ENCODE measurements at places on chromosomes 16 and 17.

- no peak for DNase-seq
Measured at GRCh38 chr17:81741594-81742452, 29.7 kb downstream of the SLC25A10 start.

DNA sequence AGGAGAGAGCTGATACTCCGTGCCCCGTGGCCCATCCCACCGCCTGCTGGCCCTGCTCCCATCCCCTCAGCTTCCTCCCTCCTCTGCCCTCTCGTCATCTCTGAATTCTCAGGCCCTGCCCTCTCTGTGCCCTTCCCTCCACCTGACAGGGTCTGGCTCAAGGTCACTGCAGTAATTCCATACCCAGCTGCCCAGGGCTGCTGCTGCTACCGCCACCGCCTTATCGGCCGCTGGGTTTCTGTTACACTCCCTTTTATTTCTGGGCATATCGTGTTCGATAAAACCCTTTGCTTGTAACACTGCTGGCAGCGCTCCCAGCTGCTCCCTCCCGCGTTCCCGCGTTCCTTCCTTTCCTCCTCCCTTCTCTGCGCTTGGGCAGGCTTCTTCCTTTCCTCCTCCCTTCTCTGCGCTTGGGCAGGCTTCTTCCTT, 1.2 kb downstream of the EPN3 start:
- no peak for DNase-seq

DNA sequence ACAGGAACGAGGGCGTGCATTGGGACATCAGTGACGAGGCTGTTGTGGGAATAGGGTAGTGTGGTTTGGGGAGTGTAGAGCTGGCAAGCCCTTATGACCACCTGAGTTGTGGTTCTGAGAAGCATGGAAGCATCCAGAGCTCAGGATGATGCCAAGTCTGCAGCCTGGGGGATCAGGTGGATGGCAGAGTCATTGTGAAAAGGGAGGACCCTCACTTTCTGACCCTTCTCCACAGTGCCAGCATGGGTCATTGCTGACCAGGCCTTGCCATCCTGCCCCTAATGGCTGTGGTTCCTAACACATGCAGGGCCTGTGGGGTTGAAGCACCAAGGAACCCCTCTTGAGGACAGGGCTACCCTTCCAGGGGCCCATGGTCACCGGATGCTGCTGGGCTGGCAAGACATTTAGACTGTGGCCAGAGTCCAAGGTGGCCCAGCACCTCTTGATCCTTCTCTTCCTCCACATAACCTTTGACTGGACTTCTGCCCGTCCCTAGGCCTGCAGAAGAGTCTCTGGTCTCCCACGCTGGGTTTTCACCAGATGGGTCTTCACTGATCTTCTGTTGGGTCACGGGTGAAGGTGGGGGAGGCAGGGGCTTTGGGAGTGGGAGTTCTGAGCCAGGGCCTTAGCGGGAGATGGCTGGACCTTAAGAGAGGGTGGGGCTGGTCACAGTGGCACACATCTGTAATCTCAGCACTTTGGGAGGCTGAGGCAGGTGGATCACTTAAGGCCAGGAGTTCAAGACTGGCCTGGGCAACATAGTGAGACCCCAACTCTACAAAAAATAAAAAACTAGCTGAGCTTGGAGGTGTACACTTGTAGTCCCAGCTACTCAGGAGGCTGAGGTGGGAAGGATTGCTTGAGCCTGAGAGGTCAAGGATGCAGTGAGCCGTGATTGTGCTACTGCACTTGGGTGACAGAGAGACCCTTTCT, 2.0 kb upstream of the PLA2G15 start:
- DNase-seq = no peak

DNA sequence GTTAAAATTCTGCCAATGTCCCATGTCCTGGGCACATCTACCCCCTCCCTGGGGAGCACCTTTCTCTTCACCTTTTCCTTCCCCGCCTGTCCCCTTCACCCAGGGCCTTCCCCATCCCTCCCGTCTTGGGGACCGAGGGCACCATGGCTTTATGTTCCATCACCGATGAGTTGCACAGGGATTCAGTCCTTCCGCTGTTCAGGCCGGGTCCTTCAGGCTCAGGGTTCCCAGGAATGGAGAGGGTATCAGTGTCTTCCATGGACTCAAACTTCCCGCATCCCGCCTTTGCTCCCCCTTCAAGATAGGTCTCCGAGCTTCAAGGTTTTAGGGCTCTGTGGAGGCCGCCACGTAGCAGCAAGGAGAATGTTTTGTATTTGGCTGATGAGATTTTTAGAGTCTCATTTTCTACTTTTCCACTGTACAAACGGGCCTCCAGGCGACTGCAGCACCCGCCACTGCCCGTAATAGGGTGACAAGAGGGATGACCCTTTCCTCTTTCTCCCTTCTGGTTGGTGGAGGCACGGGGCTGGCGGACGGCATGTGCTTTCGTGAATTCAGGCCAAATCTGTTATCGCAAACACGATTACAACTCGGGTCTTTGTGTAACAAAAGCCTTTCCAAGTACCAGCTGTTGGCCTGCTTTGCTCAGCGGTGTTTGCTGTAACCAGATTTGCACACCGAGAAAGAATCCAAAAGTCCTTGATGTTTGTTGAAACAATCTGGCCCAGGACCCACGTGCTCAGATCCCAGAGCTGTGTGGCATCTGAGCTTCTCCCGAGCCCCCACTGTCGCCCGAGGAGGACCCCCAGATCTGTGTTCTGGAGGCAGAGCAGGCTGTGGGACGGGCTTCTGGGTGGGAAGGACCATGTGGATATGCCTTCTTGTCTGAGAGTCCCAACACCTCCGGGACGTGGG, 236.3 kb downstream of the SEC14L1 start:
- DNase-seq = no peak

- no peak for DNase-seq
Measured at GRCh38 chr16:68750193-68750695, 13.2 kb downstream of the CDH1 start.

DNA sequence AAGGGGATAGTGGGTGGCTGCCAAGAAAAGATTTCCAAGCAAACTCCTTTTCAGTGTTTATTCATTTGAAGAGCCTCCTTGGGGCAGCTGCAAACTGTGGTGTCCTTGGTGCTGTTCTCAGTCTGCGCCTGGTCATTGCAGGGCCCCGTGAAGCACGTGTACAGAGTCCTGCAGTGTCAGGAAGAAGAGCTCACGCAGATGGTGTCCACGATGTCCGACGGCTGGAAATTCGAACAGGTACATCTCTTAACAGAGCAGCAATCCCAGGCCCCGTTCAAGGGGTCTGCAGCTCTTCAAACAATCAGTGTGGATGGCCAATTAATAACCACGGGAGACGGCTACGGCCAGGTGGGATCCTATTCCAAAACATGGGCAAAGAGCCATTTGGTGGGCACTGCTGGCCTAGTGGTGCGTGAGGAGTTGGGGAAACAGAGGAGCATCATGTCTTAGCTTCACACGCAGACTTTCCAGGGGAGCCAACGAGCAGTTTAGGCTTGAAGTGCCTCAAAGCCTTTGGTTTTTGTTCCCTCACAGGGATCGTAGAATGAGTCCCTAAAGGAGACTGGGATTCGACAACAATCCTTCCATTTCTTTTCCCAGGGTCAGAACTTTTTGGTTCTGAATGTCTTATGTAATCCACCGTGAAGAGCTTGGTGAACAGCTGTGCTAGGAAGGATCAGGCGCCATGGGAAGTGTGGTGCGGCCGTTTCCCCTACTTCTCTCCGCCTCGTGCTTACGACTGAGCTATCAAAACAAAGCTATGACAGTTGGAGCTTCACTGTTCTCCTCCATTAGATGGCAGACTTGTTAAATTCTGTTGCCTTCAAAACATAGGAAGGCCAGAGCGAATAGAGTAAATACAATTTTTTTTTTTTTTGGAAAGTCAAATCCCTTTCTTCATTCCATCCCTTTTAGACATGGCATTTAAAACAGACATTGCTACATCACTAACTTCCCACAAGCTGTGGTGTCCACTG, 12.6 kb downstream of the KCTD2 start:
- DNase-seq = no peak

GRCh38 chr17:58310511-58311428, 17.8 kb downstream of the TSPOAP1 start:
- DNase-seq = peak; percentile 3

DNA sequence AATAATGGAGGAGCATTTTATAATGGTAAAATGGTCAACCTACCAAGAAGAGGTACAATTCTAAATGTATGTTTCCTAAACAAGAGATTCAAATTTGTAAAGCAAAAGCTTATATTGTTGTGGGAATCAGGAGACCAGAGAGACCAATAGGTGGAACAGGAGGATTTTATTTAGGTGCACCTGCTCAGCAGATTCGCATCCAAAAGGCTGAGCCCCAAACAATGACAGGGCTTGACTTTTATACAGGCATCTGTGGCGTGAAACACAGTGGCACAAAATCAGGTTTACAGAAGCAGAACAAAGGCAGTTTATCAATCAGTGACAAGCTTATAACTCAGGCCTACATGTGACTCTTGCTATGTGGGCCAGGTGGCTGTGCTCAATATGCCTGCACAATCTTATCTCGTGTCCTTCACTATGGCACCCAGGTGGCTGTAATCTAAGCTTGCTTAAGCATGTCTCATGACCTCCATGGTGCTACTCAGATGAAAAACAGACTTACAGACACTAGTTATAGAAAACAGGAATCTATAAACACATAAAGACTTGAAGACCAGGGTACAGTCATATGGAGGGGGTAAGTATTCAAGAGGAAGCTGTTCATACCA, 780.2 kb upstream of the CA10 start:
- no peak for DNase-seq

DNA sequence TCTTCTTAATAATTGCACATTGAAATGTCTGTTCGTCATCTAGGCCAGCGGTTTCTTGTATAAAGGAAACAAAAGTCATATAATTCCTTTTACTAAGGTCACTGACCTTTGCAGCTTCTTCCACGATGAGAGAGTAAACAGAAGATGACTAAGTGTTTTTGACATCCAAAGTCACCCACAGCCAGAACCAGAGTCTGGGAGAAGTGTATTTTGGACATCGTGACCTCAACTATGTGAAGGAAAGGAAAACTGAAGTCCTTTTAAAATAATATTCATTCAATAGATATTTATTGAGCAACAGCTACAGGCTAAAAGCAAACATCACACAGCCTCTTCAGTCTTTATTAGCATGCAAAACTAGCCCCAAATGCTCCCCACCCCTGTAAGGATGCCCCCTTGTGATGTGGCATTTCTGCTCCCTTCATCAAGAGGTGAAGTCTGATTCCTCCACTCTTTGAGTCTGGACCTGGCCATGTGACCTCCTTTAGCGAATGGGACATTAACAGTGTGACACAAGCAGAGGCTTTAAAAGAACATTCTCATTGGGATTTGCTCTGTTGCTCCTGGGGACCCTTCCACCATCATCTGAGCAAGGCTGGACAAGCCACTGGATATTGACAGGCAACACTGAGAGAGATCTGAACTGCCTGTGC, 8.1 kb upstream of the PMP22 start:
- DNase-seq = no peak

DNA sequence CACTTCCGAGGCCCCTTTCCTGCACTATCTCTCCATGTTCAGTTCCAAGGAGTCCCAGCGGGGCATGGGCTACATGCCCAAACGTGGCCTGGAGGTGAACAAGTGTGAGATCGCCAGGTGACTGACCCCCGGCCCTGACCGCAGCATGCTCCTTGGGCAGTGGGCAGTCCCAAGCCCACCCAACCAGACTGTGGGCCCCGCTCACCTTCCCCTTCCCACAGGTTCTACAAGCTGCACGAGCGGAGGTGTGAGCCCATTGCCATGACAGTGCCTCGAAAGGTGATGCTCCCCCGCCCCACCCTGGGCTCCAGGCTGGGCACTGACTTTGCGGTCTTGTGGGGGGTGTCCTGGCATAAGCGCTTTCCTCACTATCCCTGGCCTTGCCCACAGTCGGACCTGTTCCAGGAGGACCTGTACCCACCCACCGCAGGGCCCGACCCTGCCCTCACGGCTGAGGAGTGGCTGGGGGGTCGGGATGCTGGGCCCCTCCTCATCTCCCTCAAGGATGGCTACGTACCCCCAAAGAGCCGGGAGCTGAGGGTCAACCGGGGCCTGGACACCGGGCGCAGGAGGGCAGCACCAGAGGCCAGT, 4.7 kb downstream of the CORO1A start:
- DNase-seq = peak; percentile 2

GRCh38 chr16:82748026-82748425, 121.3 kb downstream of the CDH13 start:
- DNase-seq = no peak

GRCh38 chr16:1791943-1792812, 1.3 kb downstream of the IGFALS start:
- peak; percentile 7 for DNase-seq

- DNase-seq = no peak
Measured at GRCh38 chr16:9257843-9258242, 166.4 kb downstream of the HAPSTR1 start.

- peak; percentile 25 for DNase-seq
Measured at GRCh38 chr17:50627782-50628601, 6.7 kb upstream of the ABCC3 start.

- DNase-seq = no peak
Measured at GRCh38 chr16:1398826-1399581, 15.5 kb downstream of the UNKL start.

DNA sequence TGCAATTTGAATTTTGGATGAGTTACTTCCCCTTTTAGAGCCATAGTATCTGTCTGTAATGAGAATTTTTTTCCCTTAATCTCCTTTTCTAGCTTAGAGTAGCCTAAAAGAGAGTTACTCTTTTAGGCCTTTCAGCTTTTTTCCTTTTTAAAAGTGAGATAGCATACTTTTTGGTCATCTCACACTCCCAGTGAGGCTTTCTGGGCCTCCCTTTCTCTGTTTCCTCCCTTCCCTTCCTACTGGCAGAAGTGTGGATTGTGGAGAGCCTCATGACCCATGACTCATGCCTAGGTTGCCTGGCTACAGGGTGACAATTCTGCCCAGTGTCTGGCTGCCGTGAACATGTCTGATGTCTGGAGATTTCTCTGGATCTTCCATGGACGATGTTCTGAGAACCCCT, 15.2 kb downstream of the KRT23 start:
- no peak for DNase-seq

- DNase-seq = peak; percentile 54
Measured at GRCh38 chr17:81371910-81372760, 23.1 kb upstream of the BAHCC1 start.

DNA sequence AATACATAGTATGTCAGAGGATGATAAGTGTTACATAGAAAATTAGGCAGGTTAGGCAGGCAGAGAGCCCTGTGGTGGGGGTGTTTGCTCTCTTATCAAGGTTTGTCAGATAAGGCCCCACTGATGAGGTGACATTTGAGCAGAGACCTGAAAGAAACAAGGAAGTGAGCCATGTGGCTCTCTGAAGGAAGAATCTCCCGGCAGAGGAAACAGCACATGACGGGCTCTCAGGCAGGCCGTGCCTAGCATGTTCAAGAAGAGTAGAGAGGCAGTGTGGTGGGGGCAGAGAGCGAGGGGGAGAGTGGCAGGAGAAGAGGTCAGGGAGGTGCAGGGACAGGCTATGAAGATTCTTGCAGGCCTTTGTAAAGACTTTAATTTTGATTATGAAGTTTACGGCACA, 82.0 kb upstream of the ASIC2 start:
- no peak for DNase-seq

GRCh38 chr17:17613708-17614114, 22.2 kb upstream of the PEMT start:
- DNase-seq = peak; percentile 59

DNA sequence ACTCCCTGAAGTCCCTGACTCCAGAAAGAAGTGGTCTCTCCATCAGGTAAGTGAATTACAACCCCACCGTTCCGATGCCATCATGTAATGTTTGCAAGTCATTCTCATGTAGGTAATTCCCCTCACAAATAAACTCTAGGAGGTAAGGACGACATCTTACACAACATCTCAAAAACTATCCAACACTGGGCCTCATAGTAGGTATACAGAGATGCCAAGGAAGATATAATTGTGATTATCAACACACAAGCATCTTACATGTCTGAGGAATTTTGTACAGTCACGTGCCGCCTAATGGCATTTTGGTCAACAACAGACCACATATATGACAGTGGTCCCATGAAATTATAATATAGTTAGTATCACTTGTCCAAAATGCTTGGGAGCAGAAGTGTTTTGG, 7.4 kb downstream of the GCSH start:
- DNase-seq = no peak
